ENCODE measurements at places on chromosomes 4 and X.
A peak's percentile ranks its signal among the peaks of the same experiment; 100 is the strongest.

- no peak for DNase-seq
These were observed 72.9 kb upstream of the FABP2 start for GRCh38 chr4:119394826-119395225.

DNA sequence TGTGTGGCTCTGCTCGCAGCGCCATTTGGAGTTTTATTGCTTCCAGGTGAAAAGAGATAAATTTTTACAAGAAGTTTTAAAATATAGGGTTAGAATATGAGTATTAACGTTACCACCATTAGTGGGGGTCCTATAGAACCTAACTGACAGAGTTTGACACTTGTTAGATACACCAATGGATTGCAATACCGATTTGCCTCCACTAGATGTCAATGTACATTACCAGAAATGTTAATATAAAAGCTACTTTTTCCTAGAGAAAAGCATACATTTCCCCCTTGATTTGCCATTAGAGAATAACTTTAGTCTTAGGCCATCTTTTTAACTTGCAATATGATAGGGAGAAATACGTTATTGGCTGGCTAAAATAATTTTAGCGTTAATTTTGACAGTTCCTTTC is 108.4 kb downstream of the LINC00632 start:
- no peak for DNase-seq

DNA sequence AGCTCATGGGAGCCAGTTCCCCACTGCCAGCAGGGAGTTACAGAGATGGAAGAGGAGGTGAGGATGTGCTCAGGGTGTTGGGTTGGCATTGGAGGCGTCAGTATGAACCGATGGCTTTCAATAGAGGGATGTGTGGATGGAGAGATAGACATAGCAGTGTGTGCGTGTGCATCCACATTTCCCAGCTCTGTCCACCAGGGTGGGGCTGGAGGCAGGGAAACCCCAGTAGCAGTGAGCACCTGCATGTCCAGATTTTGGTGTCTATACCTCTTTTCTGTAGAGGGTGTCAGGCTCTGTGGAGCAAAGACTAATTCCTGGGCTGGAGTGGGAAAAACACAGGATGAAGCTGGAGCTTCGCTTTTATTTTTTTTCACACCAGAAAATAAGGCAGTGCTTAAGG is 37.2 kb upstream of the HGFAC start:
- DNase-seq, result no peak

DNA sequence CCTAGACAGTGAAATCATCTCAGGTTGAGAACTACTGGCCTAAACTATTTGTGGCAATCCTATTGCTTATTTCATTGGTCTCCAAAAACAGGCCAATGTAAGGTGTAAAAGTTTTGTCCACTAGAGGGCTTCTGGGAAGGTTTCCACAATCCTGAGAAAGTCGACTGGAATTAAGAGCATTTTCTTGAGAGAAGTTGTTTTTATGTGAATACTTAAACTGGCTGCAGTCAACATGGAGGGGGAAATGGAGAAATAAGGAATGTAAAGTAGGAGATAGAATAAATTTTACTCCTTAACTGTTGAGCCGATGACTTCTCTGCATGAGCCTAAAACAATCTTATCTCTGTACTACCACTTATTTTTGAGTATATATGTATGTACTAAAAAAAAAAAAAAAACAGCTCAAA is 11.0 kb upstream of the EIF4E start:
- DNase-seq, result peak; percentile 48

DNA sequence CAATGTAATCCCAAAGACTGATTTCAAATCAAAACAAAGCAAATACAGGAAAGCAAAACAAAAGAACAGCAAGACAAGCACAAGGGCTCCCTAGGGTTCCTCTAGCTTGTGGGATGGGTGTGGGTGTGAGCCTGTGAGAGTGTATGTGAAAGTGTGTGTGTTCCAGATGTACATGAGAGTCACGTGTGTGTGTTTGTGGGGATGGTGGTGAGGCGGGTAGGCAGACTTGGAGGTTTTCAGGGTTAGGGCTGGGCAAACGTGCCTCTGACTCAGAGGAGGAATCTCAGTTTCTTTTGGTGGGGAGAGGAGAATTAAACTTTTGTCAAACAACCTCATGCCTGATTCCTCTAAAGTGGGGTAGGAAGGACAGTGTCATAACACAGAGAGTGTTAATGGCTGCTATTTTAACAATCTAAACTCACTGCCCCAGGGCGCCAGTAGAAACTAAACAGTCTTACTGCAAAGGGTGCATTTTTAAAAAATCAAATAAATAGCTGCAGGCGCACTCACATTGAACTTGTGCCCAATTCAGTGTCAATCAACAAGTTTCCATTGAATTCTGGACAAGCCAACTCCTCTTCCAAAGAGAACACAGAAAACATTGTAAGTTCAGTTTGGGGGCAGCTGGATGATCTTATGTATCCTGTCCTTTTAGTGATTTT is 51.8 kb downstream of the CHRDL1 start:
- no peak for DNase-seq

Data from RWPE1 (cell line).